Astrocyte (in vitro differentiated cells and primary cell): ENCODE measurements at places on chromosomes 5 and 9. TPM values are rescaled to one million over a fixed set of nuclear protein-coding genes. Genes with fewer than 3 reads are reported as not detected.

GRCh38 chr9:124776954-124777648, at the start of gene OLFML2A:
Gene OLFML2A, plus strand, starts transcription at chr9:124777133. Its CDS starts 138 bp downstream, at chr9:124777271.
- DNase-seq, result no peak
- H3K36me3 ChIP-seq, result no peaks in the 10 kb centered on the region
- peak within 1 kb of the TSS; percentile 52 for H3K4me3 ChIP-seq
- H3K27me3 ChIP-seq, result no peaks in the 10 kb centered on the region
- peaks cover 20% of the 10 kb centered on the region for H3K4me1 ChIP-seq

DNA sequence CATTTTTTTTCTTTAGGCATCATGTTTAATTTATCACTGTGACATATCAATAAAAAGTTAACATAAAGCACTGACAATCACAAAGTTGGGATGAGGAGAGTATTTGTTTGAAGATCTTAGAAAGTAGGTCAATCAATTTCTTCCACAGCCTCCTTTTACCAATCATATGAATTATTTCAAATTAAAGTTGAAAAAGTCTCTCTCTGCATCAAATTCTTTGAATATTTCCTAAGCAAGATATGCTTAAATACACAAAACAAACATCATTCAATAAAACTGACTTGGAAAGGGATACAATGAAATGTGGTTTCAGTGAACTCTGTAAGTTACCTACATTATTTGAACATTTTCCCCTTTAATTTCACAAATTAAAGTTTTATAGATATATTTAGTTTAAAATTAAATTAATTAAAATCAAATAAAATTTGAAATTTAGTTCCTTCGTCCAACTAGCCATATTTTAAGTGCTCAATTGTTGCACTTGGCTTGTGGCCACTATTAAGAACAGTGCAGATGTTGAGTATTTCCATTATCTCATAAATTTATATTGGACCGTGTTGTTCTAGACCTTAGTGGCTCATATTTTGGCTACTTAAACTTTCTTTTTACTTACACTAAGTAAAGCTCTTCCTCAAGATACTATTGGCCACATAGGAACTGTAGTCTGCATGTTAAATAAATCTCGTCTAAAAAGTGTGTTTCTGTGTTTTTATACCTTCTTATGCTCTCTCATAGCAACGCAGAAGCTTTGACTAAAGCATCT, 949.7 kb upstream of the NUDT12 start:
- no peaks in the 10 kb centered on the region for H3K27me3 ChIP-seq
- peak; percentile 35 for DNase-seq
- peak overlapping the region; percentile 12 for H3K4me3 ChIP-seq
- H3K4me1 ChIP-seq, result peaks cover 20% of the 10 kb centered on the region
- H3K27ac ChIP-seq, result peak overlapping the region; percentile 63
- no peaks in the 10 kb centered on the region for H3K36me3 ChIP-seq

DNA sequence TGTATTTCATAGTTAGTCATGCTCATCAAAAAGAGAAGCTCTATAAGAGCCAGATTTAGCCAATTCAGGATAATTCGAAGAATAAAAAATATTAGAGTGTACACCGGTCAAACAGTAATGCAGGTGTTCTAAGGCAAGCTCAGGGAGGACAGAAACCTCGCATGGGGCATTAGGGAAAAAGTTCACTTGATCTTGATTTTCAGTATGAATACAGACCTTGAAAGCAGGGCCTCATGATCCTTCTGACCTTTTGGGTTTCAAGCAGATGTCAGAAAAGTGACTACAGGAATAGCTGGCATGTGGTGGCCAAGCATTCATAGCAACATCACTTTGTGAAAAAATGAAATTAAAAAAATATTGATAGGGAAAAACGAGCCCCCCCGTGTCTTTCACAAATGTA, 394.9 kb downstream of the KIF4B start:
- H3K27ac ChIP-seq, result no peak overlapping the region
- DNase-seq, result no peak
- H3K36me3 ChIP-seq, result no peaks in the 10 kb centered on the region
- no peaks in the 10 kb centered on the region for H3K4me1 ChIP-seq

DNA sequence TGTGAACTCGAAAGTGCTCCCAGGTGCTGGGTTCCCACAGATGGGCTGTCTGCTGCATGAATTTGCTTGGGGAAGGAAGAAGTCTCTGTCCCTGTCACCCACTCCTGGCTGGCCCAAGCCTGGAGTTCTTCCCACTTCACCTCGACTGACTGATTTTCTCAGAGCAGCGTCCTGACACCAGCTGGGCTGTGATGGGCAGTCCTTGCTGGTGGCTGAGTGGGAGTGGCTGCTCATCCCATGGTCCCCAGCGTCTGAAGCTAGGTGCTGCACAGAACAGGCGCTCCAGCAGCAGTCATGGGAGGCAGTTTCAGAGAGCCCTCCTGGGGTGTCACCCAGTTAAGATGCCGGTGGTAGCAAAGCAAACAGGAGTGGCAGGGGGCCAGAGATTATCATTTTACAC, 10.1 kb upstream of the NEURL1B start:
- no peak overlapping the region for H3K27ac ChIP-seq
- DNase-seq, result no peak
- H3K36me3 ChIP-seq, result no peaks in the 10 kb centered on the region
- no peaks in the 10 kb centered on the region for H3K4me1 ChIP-seq
- peaks cover 16% of the 10 kb centered on the region for H3K27me3 ChIP-seq

DNA sequence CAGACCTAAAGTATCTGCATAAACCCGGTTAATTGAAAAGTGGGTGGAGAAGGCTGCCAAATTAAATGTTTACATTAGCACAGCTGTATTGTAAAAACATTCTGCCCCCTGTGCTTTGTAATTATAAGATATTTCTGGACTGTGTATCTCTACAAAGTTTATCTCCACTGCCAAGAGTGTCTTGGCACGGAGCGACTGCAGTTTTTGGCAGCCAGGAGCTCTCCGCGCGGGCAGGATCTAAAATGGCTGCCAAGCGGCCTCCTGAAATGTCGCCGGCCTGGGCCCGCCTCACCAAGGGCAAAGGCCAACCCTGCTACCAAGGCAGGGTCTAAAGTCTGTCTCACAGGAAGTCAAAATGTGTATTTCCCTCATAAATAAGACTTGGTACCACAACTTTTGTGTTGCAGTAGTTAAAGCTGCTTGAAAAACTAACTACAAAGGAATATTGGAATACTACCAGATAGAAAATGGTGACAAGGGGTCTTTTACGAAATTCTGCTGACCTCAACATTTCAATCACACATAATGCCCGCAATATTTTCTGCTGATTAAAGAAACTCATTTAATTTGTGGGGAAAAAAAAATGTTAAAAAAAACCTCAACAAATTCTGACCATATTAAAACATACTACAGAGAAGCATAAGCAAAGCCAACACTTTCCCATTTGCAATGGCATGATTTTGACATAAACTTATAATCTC, 110.4 kb downstream of the NFIB start:
- H3K27me3 ChIP-seq, result no peaks in the 10 kb centered on the region
- peak overlapping the region; percentile 36 for H3K27ac ChIP-seq
- peak; percentile 41 for DNase-seq
- no peaks in the 10 kb centered on the region for H3K36me3 ChIP-seq

DNA sequence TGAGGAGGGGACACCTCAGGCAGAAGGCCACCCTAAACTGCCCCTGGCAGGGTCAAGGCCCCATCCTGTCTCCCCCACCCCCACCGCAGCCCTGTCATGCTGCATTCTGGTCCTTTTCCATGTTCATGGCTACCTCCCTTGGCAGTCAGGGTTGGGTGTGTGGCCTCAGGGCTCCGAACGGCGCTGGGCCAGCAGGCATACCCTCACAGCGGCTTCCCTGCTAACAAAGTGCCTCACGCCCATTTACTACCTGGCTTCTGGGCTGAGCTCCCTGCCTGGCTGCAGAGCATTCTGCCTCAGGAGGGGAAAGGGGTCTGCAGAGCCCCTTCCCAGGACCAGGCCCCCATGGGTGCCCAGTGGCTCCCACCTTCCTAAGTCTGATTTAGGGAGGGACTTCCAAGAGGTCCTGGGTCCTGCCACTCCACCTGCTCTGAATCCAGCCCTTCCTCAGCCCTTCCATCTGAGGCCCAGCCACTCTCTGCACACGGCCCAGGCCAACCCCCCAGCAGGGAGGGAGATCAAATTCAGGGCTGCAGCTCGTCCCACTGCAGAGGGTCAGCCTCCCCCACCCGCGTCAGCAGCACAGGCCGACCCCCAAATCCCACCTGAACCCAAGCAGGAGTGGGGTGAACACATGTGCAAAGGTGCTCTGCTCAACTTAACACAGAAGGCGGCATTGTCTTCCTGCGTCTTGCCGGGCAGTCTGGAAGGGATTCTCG, 115.9 kb upstream of the PHYKPL start:
- H3K27me3 ChIP-seq, result no peaks in the 10 kb centered on the region
- no peaks in the 10 kb centered on the region for H3K36me3 ChIP-seq
- no peak for DNase-seq

- no peaks in the 10 kb centered on the region for H3K27me3 ChIP-seq
- DNase-seq, result peak; percentile 14
- no peaks in the 10 kb centered on the region for H3K4me1 ChIP-seq
- no peak overlapping the region for H3K4me3 ChIP-seq
Observed at GRCh38 chr5:18305288-18305924, 671.1 kb downstream of the TAF11L14 start.

TMEFF1 gene
- total RNA-seq, result 10.3 and 14.8 TPM in 2 replicates

ENTPD2 gene
- total RNA-seq, result 0.14 and 0.55 TPM in 2 replicates

ZDHHC11B gene
- total RNA-seq, result 0.23 and 0.29 TPM in 2 replicates

WDR41 gene
- total RNA-seq, result 115 and 132 TPM in 2 replicates
